ENCODE measurements at places on chromosomes 6 and 20. TPM values are rescaled to one million over a fixed set of nuclear protein-coding genes. Genes with fewer than 3 reads are reported as not detected.

Gene SULF2
- total RNA-seq = 0.66 TPM

Gene BPIFB1
- not detected for total RNA-seq

DNA sequence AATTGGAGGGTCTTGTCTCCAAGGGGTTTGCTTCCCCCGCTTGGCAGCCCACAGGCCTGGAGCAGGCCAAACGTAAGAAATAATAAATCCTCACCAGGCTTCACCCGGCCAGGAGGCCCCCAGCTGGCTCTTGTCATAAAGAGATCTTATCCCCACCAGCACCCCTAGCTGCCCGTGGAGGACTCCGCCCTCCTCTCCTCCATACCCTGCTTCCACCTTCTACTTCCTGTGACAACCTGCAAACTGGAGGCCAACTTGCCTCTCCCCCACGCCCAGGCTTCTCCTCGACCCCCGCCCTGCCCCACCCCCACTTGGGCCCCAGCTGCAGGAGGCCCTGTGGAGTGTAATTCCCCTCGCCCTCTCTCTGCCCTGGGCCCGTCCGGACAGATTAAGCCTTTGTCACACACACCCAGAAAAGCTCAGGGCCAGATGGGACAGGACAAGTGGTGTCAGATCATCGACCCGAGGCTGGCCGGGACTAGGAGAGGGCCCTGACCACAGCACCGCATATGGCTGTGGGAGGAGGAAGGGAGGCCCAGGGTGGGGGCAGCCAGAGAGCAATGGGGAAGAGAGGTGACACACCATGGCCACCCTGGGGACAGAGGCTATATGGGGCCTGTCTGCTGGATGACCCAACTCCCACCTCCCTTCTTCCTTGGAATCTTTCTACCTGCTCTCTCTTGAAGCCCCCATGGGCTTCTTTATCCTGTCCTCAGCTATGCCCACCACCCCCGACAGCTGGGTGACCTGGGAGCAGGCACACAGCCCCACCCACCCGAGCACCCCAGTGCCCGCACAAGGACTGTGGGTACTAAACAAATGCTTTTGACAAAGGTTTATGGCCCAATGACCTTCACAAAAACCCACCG, 3.9 kb downstream of the NOL4L start:
- DNase-seq = no peak

GRCh38 chr6:52734072-52734471, 29.2 kb downstream of the GSTA2 start:
- DNase-seq = no peak

- no peak for DNase-seq
Observed at GRCh38 chr6:36116943-36117342, 13.4 kb upstream of the MAPK13 start.

DNA sequence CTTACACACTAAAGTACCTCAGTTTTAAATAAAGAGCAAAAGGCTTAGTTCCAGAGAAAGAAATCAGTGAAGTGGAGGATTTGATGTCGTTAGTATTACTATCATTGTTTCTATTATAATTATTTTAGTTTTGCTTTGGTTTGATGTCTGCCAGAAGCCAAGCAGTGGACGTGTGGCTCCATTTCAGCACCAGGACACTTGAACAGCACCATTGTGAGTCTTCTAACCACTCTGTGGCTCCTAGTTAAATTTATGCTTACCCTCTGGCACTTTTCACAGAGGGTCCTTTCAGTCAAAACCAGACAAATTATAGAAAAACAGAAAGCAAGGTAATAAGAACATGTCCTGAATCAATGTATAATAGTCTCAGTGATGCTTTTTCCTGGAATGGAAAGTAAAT, 3.4 kb downstream of the COL9A1 start:
- no peak for DNase-seq

- DNase-seq = no peak
Observed at GRCh38 chr20:53226826-53227225, 254.7 kb downstream of the TSHZ2 start.

DNA sequence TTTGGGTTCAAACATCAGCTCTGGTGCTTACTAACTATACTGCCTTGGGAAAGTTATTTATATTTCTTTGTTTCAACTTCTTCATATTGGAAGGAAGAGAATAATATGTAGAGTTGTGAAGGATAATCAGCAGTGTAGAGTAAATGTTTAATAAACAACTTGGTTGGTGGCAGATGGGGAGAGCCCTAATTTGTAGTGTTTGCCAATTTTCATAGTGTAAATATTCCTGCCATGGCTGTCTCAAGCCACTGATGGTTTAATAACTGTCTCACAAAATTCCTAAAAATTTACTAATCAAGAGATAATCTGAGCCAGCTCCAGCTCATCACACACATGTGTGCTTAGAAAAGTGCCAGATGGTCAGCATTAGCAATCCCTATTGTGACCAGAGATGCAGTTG, at the start of gene OR2H2:
Gene OR2H2, plus strand, starts transcription at position 301 of the 400 bp plus-strand sequence. CDS start 2,824 bp downstream, outside the sequence.
- DNase-seq = no peak

DNA sequence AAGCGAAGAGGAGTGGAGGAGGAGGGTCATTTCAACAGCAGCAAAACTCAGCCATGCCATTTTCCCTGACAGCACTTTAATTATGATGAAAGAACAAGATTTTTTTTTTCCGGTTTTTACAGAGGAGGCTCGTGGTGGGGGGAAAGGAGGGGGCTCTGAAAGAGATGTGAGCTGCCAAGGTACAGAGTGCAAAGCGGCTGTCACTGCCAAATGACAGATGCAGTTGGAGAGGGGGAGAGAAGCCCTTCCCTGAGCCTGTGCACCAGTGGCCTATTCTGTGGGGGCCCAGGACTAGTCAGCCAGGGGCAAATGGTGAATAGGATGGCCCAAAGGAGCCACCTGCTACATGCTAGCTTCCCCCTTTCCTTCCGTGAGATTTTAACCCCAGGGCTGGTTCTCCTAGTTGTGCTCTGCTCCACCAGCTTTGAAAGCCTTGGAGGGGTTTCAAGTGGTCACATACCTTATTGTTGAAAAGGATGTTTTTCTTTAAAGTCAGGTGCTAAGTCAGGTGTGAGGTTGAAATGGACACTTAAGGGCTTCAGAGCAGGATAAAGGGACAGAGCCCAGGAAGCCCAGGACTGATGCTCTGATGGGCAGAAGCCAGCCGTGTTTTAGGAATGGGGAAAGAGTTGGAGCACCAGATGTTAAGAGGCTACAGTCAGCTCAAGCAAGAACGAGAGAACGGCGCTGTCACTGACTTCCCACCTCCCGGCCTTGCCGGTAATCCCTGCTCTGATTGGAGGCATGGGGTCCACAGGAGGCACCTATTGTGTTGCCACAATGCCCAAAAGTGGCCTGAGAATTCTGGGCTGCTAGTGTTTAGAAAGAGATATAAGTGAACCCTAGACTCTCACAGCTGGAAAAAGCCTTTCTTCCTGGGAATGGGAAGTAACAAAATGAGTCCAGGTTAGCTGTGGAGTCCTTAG, 24.8 kb downstream of the GNAS start:
- DNase-seq = no peak

DNA sequence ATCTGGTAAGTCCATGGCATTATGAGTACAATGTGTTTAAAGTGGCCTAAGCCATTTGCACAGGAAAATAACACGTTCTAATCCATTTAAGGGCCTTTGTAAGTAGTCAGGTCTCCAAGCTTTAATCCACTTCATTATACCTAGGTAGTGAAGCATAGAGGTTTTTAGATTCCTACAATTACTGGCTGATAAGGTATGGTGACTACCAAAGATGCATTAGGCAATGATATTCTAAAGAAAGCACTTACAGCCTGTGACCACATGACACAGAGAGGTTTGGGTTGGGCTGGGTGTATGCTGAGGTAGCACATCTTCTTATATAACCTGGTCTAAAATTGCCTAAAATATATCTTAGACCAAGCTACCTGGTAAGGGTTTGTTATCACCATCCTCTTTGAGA, 504.4 kb downstream of the TFAP2B start:
- no peak for DNase-seq
